ENCODE measurements at places on chromosomes 7 and 10.

DNA sequence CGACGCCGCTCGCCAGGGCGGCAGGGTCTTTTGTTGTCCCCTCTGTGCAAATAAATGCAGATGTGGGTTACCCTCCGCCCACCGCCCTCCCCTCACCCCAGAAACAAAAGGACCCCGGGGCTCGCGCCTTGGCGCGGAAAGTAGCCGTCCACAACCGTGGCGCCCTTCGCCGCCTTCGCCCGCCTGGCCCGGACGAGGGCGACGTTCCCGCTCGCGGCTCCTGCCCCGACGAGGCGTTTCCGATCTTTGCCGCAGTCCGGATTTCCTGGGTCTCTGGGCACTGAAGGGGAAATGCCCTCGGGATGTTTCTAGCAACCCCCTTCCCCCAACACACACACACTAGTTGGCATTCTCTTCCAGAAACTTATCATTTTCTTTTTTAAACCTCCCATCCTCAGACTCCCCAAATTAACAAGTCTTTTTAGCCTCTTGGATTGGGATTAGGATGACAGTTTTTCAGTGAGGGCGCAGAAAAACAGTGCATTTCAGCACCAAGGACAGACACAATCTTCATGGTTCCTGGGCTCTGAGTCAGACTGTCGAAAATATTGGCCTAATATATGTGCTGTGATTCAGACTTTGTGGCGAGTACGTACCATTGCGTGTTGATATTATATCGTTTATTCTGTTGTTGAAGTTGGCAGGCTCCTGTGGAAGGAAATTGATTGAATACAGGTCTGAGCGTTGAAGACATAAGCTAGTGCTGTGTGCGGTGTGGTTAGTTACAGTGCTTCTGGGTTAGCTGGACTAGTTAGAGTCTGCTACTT lies 771 bp downstream of the PHYHIPL start:
- peak; percentile 66 for DNase-seq

DNA sequence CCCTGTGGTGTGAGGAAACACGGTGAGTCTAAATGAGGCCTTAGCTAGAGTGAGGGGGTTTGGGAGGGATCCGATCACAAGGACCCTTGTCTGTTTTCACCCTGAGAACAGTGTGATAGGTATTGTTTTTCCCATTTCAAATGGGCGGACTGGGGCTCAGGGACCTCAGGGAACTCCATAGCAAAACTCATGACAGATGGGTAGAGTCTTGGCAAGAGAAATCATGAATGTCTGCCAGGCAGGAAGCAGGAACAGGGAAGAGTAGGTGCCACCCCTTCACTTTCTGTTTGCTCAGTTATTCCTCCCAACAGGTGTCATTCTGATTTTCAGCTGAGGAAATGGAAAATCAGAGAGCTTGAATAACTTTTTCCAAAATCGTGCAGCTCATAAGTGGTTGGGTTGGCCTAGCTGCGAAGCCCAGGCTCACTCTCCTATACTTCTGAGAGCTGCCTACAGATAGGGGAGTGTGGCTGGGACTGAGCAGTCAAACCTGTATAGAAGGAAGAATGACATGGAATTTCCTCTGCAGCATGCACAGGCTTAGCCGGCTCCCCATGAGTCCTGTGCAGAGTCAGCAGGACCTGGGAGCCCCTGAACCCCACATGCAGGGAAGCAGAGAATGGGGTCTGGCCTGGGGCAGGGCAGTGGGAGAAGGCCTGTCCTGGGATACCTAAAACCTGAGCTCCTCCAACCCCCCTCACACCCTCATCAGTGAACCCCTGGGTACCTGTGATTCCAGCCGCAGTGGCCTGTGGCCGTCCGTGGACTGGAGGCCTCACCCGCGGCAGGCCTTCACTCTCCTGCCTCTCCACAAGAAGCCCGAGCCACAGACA lies 17.6 kb upstream of the C10orf105 start:
- no peak for DNase-seq

GRCh38 chr7:55641273-55641691 lies 69.0 kb upstream of the VOPP1 start:
- peak; percentile 70 for DNase-seq

- no peak for DNase-seq
These were observed 539.0 kb downstream of the ZWINT start for GRCh38 chr10:55822096-55822495.

DNA sequence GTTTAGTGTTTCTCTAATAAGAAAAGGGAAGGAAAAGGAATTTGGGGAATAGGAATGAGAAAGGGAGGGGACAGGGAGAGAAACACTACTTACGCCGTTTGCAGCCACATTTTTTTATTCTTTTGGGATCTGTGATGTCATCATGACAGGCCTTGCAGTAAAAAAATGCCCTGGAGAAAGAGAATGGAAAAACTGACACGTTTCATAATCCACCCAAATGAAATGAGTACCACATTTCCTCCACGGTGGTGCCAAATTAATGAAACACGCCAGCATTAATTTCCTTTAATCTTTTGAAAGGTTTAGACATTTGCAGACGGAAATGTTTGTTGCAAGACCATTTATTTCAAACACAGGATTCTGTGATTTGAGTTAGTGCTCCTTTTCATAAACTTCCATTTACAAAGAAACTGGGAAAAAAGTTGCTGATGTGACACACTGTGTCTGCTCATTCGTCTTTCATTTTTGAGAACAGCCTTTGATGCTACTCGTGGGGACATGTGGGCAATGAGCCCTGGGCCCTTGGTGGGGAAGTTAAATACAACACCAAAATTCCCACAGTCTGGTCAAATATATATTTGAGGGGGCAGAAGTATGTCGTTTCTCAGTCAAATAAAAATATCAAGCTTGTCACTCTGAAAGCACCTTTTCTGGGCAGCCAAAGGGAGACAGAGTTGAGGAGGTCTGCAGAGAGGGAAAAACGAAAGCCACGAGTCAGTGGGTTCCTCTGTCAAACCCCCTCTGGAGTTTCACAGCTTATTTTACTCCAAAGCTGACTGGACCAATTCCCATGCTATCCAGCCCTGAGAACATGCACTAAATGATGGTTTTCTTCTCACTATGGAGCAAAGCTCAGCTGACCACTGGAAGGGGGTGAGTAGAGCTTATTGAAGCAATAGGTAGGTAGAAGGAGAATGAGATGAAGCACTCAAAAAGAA lies 625.5 kb downstream of the KCNMA1 start:
- no peak for DNase-seq

DNA sequence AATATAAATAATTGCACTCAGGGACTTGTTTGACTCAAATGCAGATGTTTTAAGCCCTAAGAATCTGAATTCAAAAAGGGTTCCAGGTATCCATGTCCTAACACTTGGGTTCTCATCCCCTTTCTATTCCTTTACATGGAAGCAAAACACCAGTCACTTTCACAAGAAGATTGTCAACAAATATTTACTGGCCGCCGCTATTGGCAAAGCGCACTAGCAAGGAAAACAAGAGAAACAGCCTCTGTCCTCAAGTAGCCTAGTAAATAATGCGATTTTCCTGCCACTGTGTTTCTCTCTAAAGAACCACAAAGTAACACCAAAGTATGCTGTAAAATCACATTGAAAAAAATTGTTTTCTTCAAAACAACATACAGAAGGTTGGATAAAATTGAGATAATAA lies 66.7 kb upstream of the EZH2 start:
- DNase-seq = no peak

DNA sequence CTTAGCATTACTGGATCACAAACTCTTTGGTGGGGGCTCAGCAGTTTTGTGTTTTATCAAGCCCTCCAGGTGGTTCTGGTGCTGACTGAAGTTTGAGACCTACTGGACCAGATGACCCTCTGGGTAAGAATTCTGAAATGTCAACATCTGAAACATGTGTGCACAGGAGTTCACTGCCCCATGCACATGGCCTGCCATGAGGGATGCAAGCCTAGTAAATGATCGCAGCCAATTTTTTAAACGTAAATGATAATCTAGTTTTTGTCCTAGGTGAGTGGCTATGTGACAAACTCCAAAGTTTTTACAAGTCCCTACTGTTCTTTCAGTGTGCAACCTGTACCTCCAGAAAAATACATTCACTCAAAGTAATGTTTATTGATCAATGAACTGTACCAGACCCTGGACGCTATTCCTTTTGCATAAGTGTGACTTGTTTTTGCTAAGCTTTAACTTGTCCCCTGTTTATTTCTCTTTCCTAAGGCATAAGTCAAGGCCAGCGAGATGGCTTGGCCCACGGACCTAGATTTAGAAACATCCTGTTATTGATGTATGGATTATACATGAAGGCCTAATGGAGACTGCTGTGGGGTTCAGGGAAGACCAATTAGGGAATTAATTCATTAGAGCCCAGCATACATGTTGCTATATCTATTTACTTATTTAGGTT lies 531.1 kb downstream of the LRMDA start:
- no peak for DNase-seq

GRCh38 chr10:12098966-12099365 lies 30.2 kb downstream of the DHTKD1 start:
- DNase-seq = no peak

DNA sequence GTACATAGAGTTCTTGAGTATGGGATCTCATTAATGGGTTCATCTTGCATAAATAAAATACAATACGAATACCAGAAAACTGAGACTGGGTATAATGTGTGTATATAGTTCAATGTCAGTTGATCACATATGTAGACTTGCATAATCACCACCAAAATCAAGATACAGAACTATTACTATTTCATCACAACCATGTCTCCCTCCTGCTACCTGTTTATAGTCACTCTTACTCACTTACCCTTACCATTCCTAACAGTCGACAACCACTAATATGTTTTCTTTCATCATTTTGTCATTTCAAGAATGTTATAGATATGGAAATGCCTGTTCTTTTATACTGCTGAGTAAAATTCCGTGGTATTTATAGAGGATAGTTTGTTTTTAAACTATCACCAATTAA lies 416.1 kb upstream of the CNTNAP2 start:
- no peak for DNase-seq

GRCh38 chr7:55423891-55424290 lies 58.8 kb downstream of the LANCL2 start:
- no peak for DNase-seq

DNA sequence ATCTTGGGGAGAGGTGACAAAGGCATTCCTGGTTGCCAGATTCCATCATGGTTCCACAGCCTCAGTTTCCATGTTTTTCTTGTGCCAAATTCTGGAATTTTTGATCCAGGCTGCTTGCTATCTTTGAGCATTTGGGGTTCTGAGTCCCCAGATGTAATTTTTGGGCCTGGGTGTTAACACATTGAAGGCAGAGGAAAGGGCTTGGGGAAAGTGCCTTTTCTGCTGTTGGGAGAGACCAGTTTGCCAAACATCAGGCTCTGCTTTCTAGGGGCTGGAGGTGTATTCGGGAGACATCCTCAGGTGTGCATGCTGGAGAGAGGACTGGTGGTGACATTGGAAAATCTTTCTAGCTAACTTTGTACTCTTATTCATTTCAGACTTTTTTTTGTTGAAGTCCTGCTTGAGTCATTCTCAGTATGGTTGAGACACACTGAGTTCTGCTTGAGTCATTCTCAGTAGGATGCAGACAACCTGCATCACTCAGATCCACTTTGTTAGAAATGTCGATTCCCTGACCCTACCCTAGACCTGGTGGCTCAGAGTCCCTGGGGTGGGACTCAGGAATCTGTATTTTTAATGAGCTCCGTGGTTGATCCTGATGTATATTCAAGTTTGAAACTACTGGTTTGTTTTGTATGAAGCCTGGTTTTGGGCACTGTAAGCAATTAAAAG lies 101.0 kb downstream of the LRMDA start:
- DNase-seq = no peak

GRCh38 chr10:16105082-16105481 lies 244.8 kb upstream of the MINDY3 start:
- DNase-seq = no peak

GRCh38 chr10:109914966-109915365 lies 8.3 kb downstream of the XPNPEP1 start:
- DNase-seq = no peak

DNA sequence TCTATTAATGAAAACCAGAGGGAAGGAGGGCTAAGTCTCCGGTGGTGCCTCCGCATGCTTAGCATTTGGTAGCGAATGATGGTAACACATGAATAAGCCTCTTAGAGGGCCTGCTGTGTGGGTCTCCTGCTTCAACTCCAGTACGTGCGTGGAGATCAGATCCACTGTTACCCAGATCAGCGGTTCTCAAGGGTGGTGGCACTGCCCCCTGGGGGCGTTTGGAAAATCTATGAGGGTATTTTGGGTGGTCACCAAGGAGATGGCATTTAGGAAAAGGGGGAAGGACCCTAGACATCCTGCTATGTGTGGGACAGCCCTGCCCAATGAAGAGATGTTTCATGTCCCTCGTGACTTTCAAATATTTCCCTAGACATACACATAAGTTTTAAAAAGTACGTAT lies 57.1 kb upstream of the TM9SF3 start:
- DNase-seq = peak; percentile 49

DNA sequence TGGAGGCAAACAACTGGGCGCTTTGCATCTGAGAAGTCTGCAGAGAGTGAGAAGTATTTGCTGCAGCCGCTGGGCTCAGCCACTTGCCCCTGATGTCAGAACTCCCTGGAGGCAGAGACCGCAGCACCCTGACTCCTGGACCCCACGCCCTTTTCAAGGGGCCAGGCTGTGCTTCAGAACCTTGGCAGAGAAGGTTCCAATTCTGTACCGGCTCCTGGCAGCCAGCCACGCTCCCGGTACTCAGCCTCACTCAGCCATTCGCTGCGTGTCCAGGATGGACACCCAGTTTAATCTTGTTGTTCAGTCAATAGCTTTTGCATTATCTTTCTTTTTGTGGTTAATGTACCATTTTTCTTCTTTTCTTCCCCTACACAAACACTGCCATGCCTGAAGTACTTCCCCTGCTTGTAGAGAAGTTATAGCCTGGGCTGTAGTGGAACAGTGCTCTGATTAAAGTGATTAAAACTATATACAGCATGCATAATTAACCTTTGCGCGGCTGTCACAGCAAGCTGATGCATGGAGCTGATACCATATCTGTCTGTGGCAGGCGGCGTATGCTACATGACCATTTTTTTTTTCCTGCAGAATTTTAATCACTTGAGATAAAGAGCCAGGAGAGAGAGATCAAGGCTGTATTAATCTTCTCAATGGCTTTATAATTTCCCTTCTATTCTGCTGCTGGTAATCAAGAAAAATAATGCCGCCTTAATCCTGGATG lies 578.5 kb downstream of the SDK1 start:
- DNase-seq = no peak

GRCh38 chr10:29256586-29256985 lies 32.3 kb upstream of the LYZL1 start:
- DNase-seq = no peak

DNA sequence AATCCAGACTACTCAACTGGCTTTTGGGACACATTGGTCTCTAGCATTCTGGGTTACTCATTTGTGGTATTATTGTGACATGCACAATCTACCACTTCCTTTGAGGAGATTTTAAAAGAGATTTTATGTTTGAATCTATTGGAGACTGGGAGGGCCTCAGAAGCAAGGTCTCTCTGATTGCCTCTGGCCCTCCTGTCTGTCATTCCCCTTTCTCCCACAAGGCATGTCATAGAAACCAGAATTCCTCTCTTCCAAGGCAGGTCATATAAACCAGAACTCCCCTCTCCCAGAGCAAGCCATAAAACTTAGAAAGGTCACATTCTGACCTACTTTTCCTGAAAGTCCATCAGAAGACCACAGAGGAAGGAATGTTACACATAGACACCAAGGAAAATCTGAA lies 777.7 kb downstream of the PHTF2 start:
- peak; percentile 89 for DNase-seq

GRCh38 chr10:75179657-75180177 lies 30.9 kb upstream of the VDAC2 start:
- no peak for DNase-seq

GRCh38 chr7:531777-532176 lies 12.1 kb upstream of the PDGFA start:
- DNase-seq = no peak
